ENCODE measurements at places on chromosomes 7 and 10.
A peak's percentile ranks its signal among the peaks of the same experiment; 100 is the strongest.

GRCh38 chr7:23396222-23397015 is 73.9 kb downstream of the IGF2BP3 start:
- DNase-seq = no peak

DNA sequence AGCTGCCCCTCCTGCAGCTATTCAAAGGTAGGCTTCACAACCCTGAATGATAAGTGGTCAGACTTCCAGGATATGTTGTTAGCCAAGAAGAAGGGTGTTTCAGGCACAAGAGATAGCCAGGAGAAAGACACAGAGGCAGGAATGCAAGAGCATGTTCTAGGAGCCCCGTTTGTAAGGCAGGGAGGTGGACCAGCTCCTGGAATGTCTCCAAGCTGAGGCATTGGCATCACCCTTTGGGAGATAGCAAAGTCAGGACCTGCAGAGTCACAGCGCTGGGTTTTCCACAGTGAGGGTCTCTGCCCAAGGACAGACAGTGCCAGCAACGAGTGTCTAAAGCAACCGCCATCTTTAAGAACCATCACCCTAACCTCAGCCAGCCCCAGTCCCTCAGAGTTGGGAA is 484.5 kb upstream of the ZMIZ1 start:
- DNase-seq = no peak

DNA sequence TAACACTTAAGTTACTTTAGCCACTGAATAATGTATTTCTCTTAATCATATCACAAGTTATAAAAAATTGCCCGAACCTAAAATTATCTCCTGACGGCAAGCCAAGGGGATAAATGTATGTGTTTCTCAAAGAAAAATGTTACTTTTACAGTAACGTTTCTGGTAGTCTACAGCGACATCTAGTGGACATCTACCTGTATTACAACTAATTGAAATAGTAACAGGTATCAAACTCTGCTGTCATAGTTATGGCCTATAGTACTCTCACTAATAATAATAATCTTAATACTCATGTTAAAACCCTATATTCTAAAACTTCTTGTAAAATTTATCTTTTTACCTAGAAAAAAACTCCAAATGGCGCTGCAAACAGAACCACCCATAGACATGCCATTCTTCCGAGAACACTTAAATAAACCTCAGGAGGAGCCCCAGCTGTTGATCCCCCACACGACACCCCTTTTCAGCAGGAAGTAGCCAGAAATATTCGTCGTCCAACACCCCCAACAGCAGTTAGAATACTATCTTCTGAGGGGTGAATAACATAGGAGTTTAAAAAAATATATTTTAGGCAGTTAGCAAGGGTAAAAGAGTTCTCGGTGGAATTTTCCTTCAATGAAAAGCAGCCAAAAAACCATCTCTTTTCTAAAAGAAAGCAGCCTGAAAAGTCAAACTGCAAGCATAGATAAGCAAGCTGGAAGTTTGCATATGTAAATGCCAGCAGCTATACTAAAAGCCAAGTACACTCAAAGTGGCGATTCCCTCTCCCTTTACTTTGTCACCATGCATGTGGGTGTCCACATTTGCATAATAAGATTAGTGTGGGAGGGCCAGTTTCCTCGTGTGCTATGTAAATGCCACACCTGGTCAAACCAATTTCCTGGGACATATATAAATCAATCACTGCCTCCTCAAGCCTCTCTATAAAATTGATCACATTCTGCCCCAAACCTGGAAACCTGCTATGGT is 40.5 kb upstream of the ZNF107 start:
- no peak for DNase-seq

GRCh38 chr10:45450866-45451265 is 76.8 kb downstream of the ALOX5 start:
- DNase-seq = no peak

DNA sequence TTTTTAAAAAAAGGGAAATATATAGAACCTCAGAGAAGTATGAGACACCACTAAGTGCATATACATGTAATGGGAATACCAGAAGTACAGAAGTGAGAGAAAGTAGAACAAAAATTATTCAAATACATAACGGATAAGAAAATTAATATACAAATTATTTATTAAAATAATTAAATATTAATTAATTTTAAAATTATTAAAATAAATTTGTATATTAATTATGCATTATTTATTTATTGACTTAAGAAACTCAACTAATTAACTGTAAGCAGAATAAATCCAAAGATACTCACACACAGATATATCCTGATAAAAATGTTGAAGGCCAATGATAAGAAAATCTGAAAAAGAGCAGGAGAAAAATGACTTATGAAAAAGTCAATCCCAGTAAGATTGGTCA is 1333.5 kb upstream of the CELF2 start:
- no peak for DNase-seq

GRCh38 chr10:133310789-133311188 is 2.1 kb downstream of the ZNF511 start:
- no peak for DNase-seq

- DNase-seq = peak; percentile 25
Observed at GRCh38 chr10:86693721-86694369, 25.5 kb downstream of the LDB3 start.

GRCh38 chr10:71547876-71548846 is 151.4 kb downstream of the CDH23 start:
- DNase-seq = no peak

GRCh38 chr7:37320848-37321468 is 127.7 kb downstream of the ELMO1 start:
- DNase-seq = no peak

DNA sequence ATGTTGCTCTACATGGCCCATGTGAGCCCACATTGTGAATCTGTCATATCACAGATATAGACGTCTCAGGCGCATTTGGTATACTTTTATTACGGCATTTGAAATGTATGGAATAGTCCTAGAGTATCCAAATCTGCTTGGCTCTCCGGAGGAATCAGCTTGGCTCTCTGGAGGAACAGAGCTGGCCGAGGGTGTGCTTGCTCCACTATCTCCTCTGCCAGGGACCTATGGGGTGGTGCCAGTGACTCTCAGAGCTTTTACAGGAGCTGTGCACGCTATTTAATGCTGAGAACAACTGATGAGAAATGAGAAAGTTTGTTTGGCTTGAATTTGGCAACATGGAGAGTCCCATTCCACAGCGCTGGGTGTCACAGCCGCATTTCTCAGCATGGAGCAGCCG is 144.0 kb downstream of the ZMYND11 start:
- DNase-seq = no peak
